Epithelial cell of prostate (primary cell): ENCODE measurements at places on chromosomes 4 and X.

GRCh38 chrX:40172401-40173142, 74.8 kb upstream of the BCOR start:
- no peak for DNase-seq

DNA sequence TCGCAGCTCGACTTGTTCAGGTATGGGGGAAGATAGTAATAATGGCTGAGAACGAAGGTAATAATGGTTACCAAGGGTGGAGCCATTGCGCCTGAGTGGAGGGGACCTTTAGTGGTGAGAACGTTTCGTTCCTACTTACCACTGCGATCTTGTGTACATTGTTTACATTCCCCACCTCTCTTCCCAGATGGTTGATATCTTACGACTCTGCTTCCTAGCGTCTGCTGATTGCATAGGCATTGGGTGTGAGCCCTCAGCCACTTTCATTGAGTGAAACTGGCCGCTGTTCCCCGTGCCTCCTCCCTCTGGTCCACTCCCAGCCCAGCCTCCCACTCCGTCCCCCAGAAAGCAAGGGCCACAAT, 850 bp downstream of the IGBP1 start:
- no peak for DNase-seq

DNA sequence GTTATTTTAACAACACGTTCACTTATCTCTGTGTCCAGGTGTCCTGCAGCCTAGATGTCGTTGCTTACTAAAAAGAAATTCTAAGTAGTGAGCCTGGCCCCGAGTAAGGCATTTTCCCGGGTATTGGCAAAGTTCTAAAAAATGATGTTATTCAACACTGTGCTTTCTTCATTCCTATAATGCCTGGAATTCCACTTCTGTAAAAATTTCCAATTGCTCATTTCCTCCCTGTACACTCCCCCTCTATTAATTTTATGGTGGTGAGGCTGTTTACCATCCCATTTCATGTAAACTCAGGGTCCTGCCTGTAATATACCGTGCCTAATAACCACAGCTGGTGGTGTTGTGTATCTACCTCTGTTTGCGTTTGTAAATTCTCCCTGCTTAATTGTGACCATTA, 14.2 kb downstream of the BST1 start:
- no peak for DNase-seq

GRCh38 chrX:9433596-9433995, 31.3 kb upstream of the TBL1X start:
- no peak for DNase-seq
